Activated gamma-delta T cell treated with Interleukin-2 at 50 U/mL for 16 hours (primary cell): ENCODE measurements at places on chromosomes 1 and 21.

DNA sequence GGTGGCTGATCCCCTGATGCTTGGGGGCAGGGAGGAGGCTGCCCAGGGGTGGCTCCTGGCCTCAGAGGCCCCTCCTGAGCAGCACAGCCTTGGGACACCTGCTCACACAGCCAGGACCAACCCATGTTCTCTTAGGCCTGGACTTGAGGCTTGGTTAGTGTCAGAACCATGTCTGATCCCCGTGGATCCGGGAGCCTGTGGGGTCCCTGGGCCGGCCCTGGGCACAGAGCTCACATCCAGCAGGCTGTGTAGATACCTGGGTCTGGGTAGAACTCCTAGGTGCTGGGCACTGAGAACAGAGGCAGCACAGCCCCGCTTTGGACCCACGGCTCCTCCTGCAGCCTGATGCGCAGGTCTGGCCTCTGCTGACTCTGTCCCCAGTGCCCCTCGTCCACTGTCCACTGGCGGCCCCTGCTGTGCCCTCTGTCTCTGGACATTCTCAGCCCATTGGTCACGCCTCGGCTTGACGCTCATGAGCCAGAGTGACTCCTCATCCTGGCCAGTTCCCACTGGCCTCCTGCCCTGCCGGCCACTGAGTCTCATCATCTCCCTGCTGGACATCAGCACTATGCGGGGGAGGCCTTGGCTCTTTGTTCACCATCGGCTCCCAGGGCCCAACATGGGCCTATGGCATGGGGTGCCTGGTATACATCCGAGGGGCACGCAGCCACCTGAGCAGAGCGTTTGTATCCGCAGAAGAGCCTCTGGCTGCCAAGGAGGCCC is 70.2 kb downstream of the TRIM11 start:
- DNase-seq: no peak

DNA sequence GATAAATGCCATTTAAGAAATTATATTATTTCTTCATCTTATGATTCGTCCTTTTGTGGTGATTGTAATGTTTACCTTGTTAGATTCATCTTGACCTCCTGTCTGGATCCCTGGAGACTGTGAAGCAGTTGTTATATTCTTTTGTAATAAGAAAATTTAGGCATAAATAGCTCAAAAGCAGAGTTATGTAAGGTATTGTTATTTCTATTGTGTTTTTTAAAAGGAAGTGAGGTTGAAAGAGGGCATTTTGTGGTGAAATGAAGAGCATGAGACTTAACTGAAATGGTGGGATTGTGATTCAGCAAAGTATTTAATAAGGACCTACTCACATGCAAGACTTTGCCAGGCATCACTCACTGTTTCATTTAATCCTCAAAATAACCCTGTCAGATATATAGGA is 104.0 kb downstream of the PDE4B start:
- DNase-seq: no peak

GRCh38 chr1:154896771-154897286 is 26.7 kb upstream of the KCNN3 start:
- no peak for DNase-seq

DNA sequence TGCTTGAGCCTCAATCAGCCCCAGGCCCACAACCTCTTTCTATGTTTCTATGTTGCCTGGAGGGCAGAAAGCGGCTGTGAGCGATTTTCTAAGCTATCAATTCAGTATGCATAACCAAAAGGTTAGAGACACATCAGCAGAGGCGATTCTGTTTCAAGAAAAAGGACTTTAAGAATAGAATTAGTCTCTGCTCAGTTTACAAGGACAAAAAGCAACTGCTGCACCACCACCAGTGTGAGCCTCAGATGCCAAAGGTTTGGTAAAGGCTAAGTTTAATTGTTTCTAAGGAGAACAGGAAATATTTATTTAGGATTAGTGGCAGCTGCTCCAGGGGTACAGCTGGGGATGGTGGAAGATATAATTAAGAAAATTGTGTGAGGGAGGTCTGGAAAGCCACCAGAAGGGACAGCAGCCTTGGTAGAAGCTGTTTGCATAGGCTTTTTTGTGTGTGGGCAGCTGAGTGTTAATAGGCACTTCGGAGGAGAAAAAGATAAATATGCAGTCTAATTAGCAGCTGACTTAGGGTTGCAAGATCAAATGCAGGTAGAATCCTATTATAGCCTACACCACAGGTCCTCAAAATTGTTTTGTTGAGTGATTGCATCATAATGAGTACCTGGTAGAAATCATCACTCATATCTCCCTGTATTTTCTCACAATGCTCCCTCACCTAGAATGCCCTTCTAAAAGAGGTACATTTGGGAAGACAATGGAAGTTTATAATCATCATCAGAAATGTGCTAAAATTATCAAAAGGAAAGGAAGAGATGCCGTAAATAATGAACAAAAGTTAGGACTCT is 35.8 kb downstream of the ZC3H11B start:
- DNase-seq: no peak

DNA sequence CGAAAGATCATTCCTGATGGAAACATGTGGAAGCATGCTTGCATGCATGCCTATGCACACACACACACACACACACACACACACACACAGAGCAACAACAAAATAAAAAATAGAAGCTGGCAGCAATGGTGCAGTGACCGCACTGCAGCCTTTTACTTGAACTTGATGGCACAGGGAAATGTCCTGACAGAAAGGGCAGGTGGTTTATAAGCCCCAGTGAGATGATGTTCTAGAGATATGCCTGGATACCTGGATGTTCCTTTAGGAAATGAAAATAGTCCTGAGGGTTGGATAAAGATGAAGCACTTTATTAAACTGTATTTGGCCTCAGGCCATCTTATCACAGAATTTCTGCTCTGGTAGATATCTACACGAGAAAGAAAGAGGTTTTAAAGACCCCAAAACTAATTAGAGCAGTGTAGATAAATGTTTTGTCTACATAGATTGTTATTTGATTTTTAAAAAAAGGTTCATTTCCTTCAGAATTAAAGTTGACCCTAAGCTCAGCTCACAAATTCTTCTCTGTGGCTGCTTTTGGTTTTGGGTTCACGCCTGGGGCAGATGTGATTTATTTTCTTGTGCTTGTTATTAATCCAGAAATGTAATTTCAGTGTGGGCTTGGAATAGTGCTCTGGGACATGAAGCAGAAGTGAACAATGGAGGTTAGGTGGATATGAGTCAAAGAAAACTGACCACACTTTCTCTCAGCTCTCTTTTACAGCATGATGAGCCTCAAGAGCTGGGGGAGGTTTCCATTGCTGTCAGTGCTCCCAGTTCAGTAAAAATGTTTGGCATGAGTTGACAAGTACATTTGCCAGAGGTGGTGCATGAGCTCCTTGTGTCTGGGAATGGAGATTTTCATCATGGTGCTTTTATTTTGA is 22.9 kb downstream of the ADAM30 start:
- DNase-seq: no peak

DNA sequence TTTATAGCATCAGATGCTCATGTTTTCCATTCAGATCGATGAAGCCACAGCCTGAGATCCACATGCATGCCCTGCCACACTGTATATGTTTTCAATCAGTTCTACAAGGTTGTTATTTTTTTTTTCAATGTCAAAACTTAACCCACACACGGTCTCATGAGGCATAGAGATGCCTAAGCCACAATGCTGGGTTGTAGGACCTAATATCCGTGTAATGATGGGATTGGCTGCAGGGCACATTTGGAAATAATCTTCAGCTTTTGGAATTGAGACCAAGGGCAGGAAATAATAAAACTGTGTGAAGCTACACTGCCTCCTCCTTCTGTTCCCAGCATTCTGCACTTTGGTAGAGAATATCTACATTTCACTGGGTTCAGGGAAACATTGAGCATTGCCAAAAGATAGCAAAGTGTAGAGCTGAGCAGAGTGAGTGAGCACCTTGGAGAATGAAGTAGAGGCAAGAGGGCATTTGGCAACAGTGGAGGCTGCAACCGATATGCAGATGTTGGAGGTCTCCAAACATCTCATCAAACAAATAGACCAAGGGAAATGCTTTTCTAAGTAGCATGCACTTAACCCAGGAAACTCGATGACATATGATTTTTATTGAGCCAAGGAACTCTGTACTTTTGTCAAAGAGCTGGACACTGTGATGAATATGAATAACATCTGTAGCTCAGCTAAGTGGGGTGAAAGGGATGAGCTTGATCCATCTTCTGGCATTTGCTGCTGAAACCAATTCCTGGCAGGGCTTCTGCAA is 176.7 kb downstream of the LYPLAL1 start:
- DNase-seq: no peak

GRCh38 chr1:44038876-44039657 is 7.8 kb upstream of the SLC6A9 start:
- no peak for DNase-seq

GRCh38 chr1:24720152-24720551 is 25.1 kb upstream of the CLIC4 start:
- DNase-seq: no peak

DNA sequence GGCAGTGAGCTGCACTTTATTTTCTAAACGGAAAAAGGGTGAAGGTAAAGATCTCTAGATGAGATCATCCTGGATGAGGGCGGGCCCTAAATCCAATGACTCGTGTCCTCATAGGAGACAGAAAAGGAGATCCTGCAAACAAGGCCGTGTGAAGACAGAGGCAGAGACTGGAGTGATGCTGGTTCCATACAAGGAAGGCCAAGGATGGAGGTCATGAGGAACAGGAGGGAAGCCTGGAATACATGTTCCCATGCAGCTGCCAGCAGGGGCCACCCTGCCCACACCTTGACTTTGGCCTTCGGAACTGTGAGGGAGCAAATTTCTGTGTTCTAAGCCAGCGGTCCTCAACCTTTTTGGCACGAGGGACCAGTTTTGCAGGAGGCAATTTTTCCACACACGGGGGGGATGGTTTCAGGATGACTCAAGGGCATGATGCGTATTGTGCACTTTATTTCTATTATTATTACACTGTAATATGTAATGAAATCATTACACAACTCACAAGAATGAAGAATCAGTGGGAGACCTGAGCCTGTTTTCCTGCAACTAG is 94.3 kb downstream of the PSMG1 start:
- no peak for DNase-seq

DNA sequence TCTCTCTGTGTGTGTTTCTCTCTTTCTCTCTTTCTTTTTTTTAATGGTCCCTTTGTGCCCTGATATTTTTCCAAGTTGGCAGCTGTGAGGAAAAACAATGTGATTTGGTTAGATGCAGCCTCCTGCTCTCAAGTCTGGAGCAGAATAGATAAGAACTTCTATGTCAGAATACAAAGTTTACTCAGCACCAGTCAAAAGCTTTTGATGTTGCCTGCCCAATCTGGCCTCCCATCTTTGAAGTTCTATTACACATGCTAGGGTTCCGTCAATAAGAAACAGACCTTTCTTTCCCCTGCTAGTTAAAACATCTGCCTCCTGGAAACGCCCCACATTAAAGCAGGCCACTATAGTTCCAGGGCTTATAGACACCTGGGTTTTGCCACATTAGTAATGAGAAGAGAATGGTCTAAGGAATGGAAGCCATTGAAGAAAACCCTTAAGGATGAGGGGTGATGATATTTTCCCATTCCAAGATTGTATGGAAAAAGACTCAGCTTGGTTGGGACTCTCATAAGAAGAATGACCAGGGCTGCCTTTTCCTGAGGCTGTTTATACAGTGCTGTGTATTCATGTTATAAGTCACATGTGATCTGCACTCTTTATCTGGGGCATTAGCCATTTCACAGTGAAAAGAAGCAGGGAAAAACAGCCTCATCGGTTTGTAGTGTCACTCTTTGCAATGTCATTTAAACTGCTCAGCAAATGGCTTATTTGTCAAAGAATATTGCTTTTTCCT is 414.7 kb upstream of the PROX1 start:
- DNase-seq: no peak

DNA sequence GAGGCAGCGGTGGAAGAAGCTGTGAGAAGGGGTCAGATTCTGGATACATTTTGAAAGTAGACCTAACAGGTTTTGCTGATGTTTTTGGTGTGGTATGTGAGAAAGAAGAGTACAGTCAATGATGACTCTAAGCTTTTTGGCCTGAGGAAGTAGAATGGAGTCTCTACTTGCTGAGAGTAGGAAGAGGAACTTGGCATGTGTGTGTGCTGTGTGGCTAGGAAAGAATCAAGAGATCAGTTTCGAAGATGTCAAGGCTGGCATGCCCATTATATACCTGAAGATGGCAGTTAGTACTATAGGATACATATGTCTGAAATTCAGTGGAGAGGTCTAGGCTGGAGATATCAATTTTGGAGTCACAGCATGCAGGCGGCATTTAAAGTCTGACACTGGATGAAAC is 64.4 kb downstream of the MAB21L3 start:
- no peak for DNase-seq

GRCh38 chr1:201617157-201617556 is 78.2 kb downstream of the NAV1 start:
- DNase-seq: no peak

GRCh38 chr1:57586842-57587241 is 163.0 kb upstream of the DAB1 start:
- DNase-seq: no peak

DNA sequence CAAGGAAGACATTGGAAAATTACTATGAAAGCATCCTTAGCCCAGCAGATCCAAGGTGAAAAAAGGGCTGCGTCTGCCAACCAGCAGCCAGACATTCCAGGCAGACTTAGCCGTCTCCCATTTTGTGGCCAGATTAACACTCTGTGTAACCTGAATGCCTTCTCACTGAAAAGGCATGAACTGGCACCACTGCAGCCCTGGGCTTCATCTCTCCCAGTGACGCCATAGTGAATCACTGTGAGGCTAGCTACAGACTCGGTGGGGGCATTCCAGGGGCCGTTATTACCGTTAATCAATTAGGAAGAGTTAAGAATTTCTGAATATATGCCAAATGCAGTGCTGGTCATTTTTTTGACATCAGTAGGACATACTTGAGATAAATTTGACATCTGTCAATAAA is 627.4 kb downstream of the LMO4 start:
- no peak for DNase-seq

DNA sequence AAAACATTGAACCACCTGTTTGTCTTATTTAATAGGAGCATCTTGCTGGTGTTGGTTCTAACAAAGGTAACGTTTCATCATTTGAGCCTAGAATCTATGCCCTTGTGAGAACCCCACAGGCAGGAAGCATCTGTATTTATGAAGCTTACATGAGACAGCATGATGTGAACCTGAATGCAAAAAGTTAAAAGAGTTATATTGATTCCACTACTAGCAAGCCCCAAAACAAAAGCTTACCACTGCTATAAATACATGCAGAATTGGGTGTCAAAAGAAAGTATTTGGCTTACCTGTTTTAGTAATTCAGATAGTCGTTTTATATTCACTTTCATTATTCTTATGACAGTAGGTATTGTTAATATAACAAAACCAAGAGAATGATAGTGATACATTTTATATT is 301.2 kb upstream of the ADGRL2 start:
- DNase-seq: no peak

DNA sequence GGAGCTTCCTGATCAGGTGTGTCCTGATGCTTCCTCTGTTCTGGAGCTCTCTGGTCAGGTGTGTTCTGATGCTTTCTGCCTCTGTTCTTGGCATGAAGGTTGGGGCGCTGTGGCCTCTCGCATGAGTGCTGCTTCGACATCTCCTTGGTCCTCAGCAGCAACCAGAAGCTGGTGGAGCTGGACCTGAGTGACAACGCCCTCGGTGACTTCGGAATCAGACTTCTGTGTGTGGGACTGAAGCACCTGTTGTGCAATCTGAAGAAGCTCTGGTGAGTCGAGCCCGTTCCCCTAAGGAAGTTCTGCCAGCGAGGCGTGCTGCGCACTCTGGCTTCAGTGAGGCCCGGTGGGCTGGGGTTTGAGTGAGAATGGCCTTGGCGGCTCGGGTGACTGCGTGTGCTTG is 18.0 kb downstream of the NLRP3 start:
- no peak for DNase-seq

GRCh38 chr1:241424480-241424971 is 67.5 kb upstream of the RGS7 start:
- DNase-seq: no peak
